ENCODE measurements at places on chromosomes 5 and 9.

DNA sequence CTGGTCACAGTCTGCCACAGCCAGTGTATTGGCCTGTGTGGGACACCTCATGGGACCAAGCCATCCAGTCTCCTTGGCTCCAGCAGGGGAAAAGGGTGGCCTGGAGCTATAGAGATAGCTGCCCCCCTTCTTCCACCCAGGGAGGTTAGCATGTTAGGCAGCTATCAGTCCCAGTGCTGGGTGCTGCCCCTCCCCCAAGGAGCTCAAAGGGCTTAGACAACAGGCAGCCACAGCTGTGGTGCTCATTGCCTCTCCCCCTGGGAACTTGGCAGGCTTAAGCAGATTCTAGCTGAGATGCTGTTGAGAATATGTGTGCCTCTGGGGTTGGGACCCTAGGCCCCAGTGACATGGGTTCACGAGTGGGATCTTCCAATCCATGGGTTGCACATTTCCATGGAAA lies 226.0 kb upstream of the PTGER4 start:
- no peak for DNase-seq

DNA sequence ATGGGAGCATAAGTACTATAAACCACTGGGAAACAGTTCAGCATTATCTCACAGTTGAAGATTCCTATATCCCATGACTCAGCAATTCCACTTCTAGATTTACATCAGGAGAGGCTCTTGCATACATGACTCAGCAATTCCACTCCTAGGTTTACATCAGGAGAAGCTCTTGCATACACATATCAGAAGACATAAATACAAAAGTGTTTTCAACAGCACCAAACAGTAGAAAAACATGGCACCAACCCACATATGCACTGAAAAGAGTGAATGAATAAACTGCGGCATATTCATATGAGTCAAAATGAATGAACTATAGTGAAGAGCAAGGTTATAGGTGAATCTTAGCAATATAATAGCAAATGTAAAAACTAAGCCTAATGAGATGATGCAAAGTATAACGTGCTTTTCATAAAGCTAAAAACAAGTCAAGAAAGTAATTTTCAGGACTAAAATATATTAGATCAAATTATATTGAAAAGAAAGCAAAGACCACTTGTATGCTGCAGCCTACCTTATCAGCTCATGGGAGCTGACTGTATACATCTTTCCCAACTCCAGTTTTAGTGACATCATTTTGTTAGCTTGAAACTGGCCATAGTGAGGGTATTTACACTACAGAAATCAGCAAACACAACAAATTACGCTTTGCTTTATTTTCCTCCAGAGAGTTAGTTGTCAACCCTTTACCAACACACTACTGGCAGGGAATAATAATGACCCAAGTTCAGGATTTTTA lies 95.8 kb downstream of the ANKRD18B start:
- DNase-seq, result no peak

- DNase-seq, result no peak
Observed at GRCh38 chr9:38690574-38690973, 29.4 kb downstream of the FAM240B start.

- no peak for DNase-seq
Observed at GRCh38 chr9:97747201-97747965, 50.2 kb upstream of the XPA start.

GRCh38 chr9:69093471-69094103 lies 58.0 kb downstream of the FXN start:
- DNase-seq, result no peak

Data from stimulated activated CD8-positive, alpha-beta memory T cell treated with anti-CD3 and anti-CD28 coated beads, Interleukin-7, amount 100 ng/mL, for 1 hour (primary cell).